Stimulated activated CD4-positive, alpha-beta T cell treated with anti-CD3 and anti-CD28 coated beads, Interleukin-12 subunit alpha, Interleukin-12 subunit beta, amount 100 ng/mL, for 48 hours (primary cell): ENCODE measurements at places on chromosomes 3 and 15.

GRCh38 chr15:72341361-72341760 is 21.4 kb upstream of the CELF6 start:
- no peak for DNase-seq

DNA sequence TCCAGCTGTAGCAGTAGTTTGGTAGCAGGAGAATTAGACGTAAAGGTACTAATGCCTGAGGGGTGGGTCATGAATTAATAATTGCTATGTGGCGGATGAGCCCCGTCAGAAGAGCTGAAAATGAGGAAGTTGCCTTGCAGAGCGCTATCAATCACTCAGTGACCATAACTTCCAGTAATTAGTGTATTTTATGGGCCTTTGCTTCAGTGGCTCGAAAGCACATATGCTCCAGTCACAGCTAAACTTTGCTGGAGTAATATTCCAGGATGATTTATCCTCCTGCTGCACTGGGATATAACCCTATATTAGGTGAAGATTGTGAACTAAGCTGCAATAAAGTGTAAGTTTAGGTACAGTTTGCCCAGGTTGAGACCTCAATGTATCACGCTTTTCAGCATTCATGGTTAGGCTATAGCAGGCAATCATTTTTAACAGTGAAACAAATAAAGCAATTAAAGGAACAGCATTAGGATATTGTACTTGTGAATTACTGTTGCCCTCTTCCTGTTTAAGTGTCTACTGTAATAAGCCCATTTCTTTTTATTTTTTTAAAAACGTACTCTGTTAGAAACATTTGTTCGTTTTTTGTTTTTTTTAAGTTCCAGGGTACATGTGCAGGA is 104.6 kb upstream of the SKOR1 start:
- no peak for DNase-seq

GRCh38 chr15:90297021-90297420 is 31.5 kb downstream of the NGRN start:
- DNase-seq = no peak

- no peak for DNase-seq
Observed at GRCh38 chr15:28122038-28122949, 23.2 kb upstream of the OCA2 start.

- DNase-seq = no peak
Observed at GRCh38 chr3:117358717-117359314, 649.2 kb downstream of the TUSC7 start.
